ENCODE measurements at places on chromosomes 1 and 21.
A peak's percentile ranks its signal among the peaks of the same experiment; 100 is the strongest.

GRCh38 chr1:59972216-59972927 lies 45.8 kb upstream of the CYP2J2 start:
- DNase-seq, result no peak

- no peak for DNase-seq
Observed at GRCh38 chr21:34113842-34114241, 40.5 kb downstream of the MRPS6 start.

DNA sequence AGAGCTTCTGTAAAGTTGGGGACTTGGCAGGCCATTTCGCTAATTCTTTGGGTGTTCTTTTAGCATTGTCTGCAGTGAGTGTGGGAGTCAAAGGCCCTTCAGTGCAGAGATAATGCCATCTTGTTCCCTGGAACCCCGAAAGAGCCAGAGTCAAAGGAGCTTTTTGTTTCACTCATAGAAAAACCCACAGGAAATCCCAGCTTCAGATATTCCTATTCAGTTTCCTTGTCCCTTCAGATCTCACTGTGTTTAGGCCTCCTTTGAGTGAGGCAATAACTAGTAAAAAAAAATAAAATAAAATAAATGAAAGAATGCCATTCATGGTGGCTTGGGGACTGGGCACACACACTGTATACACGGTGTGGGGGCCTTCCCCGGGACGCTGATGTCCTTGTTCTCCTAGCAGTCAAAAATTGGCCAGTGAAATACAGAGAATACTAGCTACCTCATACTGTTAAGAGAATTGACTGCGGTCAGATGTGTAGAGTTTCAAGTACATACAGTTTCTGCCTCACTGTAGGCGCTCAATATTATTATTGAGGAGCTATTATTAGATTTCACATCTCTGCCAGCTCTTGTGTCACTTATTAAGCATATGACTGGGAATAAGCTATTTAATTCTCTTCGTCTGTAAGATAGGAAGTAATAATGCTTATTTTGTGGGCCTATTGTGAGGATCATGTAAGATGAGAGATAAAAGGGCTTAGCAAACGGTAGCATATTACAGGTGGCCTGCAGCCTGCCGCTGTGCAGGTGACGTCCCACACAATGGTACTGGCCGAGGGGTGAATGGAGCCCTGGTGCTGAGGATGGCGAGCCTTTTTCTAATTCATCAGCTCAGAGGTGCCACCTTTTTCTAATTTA lies 16.7 kb downstream of the DISC1 start:
- DNase-seq, result no peak

GRCh38 chr1:117567976-117568375 lies 37.9 kb upstream of the TENT5C start:
- no peak for DNase-seq

GRCh38 chr1:10692401-10693021 lies 103.9 kb downstream of the CASZ1 start:
- peak; percentile 53 for DNase-seq

DNA sequence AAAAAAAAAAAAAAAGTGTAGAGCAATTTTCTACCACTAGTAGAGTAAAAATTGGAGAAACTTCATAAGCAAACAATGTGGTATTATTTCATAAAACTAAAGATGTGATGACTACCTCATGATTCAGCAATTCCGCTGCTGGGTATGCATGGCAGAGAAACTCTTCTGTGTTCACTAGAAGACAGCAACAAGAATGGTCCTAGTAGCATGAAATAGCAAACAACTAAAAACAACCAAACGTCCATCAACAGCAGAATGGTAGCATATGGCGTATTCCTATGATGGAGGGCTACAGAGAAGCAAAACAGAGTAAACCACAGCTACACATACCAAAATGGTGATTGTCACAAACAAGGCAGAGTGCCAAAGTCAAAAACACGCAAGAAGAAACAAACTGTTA lies 18.9 kb downstream of the HTR1D start:
- no peak for DNase-seq

DNA sequence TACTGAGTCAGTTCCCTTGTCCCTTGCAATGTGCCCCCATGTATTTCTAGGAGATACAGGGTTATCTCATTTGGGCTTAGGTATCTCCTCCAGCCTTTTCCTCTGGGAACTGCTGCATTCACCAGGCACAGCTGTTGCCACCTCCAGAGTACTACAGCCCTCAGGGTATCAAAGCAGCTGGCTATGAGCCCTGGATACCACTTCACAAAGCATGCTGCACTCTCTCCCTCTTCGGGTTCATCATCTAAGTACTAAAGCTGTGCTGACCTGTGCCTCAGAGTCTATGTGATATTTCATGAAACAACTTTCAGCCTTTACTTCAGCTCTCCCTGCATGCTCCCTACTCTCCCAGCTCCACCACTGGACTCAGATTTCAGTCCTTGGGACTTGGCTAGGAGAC lies 62.3 kb downstream of the CCDC185 start:
- no peak for DNase-seq

DNA sequence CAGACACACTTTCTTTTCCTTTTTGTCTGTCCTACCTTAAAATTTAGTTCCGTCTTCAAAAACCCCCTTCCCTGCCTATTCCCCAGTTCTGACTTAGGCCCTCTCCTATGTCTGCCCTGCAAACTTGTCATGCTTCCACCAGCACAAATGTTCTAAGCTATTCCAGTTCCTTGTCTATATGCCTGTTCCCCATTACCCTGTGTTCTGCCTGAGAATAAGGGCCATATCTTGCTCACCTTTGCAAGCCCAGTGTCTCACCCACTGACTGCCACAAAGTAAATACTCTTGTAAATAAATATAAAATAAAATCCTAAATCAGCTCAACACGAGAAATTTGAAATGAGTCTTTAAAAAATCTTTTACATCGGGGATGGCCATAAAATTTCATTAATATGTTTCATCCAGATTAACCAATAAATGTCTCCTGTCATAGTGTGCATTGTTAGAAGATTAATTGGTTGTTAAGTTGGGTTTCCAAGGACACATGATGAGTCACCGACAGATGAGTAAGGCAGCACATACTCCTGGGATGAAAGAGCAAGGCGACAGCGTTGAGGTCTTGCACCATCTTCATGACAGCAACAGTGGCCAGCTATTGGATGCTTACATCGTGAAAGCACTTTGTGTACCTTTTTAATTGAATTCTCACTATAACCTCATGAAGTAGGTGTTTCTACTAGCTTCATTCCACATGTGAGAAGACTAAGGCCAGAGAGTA lies 92.6 kb upstream of the NGF start:
- no peak for DNase-seq

- DNase-seq, result no peak
Observed at GRCh38 chr21:32481875-32482408, 69.4 kb downstream of the EVA1C start.

- no peak for DNase-seq
Observed at GRCh38 chr1:211520641-211521040, 28.7 kb upstream of the RD3 start.

- DNase-seq, result no peak
Observed at GRCh38 chr1:161139766-161140165, 7.3 kb upstream of the DEDD start.

GRCh38 chr1:103256490-103256889 lies 148.2 kb upstream of the COL11A1 start:
- DNase-seq, result no peak

- no peak for DNase-seq
Observed at GRCh38 chr1:117596023-117596720, 9.7 kb upstream of the TENT5C start.

DNA sequence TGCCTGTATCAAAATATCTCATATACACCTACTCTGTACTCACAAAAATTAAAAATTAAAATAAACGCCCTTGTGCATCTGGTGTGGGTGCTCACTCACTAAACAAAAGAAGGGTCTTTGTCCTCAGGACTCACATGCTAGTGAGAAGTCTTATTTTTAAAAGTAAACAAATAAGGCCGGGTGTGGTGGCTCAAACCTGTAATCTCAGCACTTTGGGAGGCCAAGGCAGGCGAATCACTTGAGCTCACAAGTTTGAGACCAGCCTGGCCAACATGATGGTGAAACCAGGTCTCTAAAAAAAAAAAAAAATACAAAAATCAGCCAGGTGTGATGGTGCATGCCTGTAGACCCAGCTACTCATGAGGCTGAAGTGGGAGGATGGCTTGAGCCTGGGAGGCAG lies 51.5 kb downstream of the BCAR3 start:
- no peak for DNase-seq

DNA sequence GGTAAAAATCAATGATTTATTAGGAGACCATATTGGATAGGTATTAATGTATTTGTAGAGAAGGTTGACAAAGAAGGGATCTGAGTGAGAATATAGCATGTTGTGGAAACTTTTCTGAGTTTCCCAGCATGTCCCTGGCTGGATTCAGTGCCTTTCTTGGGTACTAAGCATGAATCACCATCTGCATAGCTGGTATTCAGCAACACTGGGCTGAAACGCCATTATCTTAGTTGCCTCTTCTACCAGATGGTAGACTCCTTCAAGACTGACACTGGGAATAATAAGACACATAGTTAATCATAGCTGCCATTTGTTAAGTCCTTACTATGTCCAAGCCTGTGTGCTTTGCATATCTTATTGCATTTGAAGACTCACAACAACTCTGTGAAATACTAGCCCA lies 45.5 kb downstream of the ATP5PF start:
- no peak for DNase-seq

- DNase-seq, result no peak
Observed at GRCh38 chr1:47555306-47555705, 117.5 kb downstream of the FOXD2 start.

DNA sequence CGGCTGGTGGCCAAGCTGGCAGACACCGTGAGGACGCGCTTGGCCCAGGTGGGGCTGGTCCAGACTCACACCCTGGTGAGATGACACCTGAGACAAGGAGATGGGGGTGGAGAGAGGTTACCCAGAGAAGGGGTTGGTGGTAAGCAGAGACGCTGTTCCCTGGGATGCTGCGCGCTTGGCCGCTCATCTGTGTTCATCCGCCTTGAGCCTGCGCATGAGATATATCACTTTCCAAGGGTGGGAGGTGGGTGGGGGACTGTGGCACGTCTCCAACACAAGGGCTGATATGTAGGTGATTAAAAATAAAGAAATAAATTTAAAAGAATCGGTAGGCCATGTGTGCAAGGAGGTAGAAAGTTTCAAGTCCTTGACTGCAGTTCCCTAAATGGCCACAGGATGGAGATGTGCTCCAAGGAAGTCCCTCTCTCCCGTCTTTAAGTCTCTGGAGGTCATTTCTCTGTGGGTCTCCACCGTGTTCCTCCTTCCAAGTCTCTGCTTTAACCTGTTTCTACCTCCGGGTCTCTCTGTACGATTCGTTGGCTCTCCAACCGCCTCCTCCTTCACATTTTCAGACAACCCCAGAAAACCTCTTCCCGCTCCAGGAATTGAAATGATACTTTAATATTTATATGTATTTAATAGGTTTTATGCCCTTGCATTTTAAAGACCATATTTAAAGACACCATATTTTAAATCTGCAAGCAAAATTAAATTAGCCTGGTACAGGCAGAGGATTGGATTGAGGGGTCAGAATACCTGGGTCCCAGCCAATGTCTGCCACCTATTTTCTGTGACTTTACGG lies 4.5 kb downstream of the TTC24 start:
- DNase-seq, result peak; percentile 56

DNA sequence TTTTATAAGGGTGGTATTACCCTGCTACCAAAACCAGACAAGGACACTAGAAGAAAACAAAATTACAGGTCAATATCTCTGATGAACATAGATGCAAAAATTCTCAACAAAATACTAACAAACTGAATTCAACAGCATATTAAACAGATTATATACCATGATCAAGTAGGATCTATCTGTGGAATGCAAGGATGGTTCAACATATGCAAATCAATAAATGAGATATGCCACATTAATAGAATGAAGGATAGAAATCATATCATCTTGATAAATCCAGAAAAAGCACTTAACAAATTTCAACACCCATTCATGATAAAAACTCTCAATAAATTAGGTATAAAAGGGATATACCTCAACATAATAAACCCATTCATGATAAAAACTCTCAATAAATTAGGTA lies 24.3 kb upstream of the MYBPHL start:
- no peak for DNase-seq

DNA sequence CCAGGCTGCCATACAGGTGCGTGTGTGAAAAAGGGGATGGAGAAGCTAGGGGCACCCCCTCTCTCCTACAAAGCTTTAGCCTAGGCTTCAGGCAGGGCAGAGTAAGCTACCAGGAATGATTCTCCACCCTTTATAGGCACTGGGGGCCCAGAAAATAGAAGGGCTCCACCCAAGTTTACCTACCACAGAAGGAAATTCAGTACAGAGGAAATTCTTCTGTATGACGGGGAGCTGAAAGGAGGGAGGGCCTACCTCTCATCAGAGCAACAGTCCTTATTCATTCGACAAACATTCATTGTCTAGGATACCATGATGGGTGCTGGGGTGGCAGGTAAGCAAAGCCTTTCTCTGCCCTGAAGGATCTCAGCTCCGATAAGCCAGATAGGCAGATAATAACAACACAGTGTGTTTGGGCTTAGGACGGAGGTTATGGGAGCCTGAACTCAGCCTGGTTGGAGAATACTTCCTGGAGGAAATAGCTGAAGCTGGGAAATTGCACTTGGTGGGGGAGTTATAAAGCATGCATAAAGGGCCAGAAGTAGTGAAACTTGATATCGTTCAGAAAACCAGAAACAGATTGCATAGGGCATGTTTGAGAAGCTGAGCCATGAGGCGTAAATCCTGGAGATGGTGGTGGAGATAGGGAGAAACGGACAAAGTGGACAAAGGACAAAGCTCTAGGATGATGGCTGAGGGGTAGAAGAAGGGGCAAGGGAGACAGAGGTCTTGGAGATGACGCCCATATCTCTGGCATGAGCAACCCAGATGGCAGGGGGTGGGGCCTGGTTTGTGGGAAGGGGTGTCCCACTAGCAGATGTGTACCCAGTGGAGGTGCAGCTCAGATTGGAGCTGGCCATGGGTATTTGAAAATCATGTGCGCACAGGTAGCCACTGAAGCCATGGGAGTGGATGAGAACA lies 5.3 kb upstream of the P3R3URF start:
- DNase-seq, result no peak

DNA sequence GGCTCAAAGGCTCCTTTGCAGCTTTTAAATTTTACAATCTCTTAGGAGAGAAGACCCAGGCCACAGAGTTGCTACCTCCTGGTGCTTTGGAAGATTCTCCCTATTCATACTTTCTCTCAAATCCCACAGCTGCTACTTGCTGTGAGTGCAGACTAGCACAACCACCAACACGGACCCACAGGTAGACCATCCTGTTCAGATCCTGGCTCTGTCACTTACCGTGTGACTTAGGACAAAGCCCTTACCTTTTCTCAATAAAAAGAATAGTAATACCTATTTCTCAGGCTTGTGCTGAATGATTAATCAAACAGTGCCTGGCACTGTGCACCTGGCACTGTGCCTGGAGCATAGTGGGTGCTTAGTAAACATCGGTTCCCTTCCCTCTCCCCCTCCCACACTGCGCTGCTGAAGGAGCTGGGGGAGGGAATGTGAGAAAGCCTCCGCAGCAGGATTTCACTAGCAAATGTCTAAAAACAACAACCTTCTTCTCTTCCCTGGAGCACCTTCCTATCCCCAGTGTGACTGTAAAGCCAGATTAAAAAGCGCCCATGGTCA lies 81.7 kb downstream of the PGM1 start:
- no peak for DNase-seq
